T-helper 9 cell (primary cell): ENCODE measurements at places on chromosomes 7 and 10.

DNA sequence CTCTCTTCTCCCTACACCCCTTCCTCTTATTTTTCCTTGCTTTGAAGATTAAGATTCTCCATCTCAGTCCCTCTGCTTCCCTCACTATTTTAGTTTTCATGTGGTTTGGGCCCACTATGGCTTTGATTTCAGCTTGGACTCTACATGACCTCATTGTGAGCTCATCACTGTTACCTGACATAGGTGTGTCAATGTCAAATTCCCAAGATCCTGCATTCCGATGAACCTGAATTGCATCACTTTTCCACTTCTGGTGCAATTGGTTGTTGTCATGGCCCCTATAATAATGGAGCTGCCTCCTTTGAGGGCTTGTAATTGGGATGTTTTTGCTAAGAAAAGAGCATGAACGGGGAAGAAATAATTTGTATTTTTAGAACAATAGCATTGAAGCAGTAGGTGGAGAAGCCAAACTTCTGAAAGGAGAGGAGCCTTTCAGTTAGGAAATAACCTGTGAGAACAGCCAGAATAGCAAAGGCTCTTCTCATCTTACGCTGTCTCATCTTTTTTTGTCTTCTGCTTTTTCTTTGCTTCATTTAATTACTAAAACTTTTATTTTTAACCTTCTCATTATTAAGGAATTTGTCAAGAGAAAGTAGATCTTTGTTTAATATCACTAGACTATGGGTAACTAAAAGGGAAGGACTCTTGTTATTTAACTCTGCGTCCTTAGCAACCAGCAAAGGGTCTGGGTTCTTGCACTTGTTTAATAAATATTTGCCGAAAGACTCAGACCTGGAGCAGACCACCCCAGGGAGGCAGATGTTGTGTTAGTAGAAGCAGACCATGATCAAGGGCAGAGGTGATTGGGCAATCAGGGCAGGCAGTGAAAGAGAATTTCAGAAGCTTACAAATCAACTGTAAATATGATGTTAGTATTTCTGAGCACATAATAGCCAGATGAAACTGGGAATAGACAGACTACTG is 95.4 kb downstream of the TES start:
- DNase-seq = no peak

DNA sequence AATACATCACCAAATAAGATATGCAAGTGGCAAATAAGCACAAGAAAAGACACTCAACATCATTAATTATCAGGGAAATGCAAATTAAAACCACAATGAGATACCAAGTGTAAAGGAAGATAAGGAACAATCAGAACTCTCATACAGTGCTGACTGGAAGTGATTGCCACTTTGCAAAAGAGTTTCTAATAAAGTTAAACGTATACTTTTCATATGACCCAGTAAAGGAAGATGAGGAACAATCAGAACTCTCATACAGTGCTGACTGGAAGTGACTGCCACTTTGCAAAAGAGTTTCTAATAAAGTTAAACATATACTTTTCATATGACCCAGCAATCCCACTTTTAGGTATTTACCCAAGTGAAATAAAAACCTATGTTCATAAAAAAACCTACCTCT is 12.2 kb upstream of the JMJD1C start:
- DNase-seq = no peak

GRCh38 chr10:71124921-71125748 is 87.2 kb upstream of the UNC5B start:
- no peak for DNase-seq

DNA sequence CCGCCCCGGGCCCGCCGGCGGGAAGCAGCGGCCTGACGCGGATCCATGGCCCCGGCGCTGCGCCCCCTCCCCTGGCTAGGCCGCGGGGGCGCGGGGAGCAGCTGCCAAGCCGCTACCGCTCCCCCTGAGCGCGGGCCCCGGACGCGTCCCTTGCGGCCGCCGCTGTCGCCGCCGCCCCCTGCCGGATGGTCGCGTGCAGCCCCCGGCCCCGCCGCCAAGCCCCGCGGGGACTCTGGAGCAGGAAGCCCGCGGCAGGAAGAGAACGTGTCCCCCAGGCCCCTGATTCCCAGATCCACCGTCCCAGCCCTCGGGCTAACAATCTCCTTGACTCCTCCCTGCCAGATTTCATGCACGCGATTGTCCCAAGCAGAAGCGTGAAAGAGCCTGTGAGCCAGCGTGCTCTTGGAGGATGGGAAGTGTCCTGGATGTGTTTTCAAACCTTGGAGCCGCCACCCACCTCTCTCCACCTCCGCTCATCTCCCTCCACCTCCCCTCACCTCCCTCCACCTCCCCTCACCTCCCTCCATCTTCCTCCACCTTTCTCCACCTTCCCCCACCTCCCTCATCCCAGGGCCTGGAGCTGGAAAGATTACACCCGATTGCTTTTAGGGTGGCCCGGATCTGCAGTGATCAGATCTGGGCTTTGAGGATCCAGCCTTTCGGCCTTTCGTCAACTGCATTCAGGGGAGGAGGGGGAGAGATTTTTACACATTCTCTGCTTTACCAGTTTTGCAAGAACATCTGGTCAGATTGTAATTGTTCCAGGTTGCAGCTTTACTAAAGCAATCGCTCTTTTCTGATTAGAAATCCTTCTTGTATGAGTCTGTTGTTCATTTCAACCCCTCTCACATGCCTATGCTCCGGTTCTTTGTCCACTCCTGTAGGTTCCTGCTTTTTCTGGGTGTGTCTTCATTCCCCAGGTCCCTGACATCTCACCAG is 570 bp upstream of the PRTFDC1 start:
- DNase-seq = peak; percentile 49

DNA sequence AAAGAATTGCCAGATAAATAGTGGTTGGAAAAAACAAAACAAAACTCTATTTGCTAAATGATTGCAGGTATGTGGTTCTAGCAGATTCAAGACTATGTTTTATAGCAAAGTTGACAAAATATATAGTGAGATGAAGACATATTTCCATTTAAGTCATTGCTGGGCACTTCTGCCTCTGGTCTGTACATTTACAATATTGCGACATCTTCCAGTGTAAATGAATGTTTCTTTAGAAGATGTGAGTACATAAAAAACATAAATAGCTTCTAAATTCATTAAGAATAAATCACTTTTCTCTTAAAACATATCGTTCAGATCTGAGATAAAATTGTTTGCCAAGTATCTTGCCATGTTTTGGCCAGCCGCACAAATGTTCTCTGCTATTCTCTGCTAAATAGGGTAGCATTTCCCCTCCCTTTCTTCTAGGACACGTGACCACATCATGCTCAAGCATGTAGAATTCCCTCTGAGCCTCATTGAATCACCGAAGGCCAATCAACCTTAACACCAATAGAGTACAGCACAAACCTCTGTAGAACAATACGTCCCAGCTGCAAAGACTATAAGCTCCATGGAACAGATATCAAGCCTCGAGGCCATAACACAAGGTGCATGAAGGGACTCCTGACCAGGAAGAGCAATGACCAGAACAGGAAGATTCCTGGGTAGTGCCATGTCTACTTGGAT is 1173.3 kb downstream of the GATA3 start:
- DNase-seq = no peak

DNA sequence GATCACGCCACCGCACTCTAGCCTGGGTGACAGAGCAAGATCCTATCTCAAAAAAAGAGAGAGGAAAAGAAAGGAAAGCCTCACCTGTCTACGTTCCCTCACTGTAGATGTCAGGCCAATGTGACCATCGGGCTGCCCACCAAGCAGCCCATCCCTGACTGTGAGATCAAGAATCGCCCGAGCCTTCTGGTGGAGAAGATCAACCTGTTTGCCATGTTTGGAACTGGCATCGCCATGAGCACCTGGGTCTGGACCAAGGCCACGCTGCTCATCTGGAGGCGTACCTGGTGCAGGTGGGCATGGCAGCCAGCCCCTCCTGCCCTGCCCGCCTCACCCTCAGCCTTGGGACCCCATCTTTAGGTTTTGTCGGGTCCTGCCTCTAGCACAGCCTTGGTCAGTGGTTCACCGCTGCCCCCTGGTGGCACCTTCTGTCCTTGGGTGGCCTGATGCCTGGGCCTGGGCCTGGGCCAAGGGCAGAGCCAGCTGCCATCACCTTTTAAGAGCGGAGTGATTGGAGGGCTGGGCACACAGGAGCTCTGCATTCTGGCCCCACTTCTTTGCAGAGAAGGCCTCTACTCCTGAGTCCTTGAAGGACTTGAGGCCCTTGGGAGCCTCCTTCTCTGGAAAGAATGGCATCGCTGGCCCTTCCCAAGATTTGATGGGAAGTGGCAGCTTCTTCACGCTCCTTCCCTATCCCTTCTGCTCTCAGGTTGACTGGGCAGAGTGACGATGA is 14.4 kb upstream of the AHCYL2 start:
- peak; percentile 43 for DNase-seq

GRCh38 chr10:92530421-92530820 is 43.5 kb downstream of the IDE start:
- DNase-seq = no peak

DNA sequence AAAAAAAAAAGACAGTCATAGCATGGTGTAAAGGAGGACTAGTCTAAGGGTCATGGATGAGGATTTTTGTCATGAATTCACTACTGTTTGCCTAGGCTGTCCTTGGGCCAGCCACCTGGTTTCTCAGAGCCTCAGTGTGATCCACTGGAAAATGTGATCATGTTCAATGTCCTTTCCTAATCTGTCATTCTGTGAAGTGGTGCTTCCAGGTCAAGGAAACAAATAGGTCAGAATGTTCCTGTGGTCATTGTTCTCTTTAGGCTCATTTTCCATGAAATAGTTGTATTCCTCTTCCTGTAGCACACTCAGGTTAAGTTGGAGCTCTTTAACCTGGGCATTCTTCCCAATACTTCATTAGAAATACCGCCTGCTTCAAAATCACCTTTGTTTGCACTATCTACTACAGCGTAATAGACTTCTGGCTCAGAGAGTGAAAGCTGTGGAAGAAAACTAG is 16.5 kb downstream of the CD36 start:
- no peak for DNase-seq

GRCh38 chr7:14714161-14714728 is 188.3 kb downstream of the DGKB start:
- DNase-seq = no peak

DNA sequence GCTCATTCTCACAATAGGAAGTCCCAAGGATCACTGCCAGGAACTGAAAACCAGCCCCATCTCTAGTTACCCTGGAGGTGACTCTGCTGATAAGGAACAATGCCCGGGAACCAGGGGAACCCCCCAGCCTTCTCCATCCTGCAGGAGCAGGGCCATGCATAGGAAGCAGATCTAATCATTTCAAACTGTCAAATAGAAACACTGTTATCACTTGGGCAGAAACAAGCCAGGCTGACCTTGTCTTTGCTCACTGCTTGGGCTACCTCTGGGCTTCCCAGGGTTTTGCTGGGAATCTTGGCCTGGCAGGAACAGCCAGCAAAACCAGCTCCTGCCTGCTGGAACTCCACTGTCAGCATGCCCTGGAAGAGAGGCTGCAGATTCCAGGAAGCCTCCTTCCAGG is 114.1 kb downstream of the RNF216 start:
- DNase-seq = no peak

- DNase-seq = no peak
These were observed 8.0 kb upstream of the SPOCK2 start for GRCh38 chr10:72096115-72097000.

DNA sequence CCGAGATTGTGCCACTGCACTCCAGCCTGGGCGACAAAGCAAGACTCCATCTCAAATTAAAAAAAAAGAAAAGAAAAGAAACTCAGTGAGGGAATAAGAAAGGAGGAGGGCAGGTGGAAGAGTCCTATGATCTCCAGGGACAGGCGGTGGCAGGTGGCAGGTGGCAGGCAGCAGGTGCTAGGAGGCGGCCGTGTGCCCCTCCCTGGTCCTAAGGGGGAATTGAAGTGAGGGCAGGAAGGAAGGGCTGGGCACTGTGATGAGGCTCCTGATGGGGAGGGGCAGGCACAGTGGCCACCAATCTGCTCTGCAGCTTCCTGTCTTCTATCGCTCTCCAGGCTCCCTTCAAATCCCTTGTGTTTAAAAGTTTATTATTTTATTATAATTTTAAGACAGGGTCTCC is 41.2 kb upstream of the UBE3C start:
- no peak for DNase-seq

GRCh38 chr7:47814905-47815613 is 133.2 kb downstream of the PKD1L1 start:
- DNase-seq = no peak

DNA sequence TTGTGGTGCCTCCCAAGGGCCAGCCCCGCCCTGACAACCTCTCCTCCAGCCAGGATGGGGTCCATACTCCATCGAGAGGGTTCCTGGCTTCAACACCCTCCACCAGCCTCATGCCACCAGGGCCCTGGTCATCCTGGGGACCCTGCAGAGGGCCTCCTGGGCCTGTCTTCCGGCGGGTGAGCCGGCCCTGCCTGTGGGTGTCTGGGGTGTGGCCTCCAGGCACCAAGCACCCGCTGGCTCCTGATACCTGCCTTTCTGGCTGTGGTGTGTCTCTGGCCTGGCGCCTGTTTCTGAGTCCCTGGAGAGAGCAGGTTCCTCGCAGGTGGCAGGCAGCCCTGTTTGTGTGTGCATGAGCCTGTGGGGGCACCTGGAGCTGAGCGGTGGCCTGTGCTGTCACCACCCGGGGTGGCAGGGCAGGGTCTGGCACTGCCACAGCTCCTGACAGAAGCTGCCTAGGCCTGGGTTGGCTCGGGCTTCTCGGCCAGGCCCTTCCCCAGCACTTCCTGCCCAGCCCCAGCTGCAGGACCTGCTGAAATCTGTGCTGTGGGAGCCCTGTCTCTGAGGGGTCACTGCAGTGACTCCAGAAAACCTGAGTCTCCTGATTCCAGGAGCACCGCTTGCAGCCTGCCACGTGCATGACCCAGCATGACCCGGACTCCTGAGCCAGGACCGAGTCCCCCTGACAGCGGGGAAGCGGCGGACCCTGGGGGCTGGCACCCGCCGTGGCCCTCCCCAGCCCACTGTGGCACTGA is 18.4 kb downstream of the ADAM8 start:
- DNase-seq = no peak

- no peak for DNase-seq
These were observed 22.4 kb upstream of the TLL2 start for GRCh38 chr10:96536129-96536528.

DNA sequence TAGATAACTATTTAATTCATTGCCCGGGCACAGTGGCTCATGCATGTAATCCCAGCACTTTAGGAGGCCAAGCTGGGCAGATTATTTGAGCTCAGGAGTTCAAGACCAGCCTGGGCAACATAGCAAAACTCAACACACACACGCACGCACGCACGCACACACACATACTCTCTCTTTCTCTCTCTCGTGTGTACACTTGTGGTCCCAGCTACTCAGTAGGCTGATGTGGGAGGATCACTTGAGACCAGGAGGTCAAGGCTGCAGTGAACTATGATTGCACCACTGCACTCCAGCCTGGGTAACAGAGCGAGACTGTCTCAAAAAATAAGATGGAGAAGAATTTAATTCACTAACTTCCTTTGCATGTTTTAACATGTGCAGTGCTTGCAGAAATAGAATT is 38.1 kb downstream of the PTPN12 start:
- no peak for DNase-seq

- DNase-seq = no peak
These were observed 119.7 kb upstream of the GLCCI1 start for GRCh38 chr7:7848892-7849291.

- no peak for DNase-seq
These were observed 77.0 kb upstream of the INHBA start for GRCh38 chr7:41779918-41780317.
